Urinary bladder (tissue), 4 donors: ENCODE measurements at places on chromosomes 5 and 9. TPM values are rescaled to one million over a fixed set of nuclear protein-coding genes. Genes with fewer than 3 reads are reported as not detected.

DNA sequence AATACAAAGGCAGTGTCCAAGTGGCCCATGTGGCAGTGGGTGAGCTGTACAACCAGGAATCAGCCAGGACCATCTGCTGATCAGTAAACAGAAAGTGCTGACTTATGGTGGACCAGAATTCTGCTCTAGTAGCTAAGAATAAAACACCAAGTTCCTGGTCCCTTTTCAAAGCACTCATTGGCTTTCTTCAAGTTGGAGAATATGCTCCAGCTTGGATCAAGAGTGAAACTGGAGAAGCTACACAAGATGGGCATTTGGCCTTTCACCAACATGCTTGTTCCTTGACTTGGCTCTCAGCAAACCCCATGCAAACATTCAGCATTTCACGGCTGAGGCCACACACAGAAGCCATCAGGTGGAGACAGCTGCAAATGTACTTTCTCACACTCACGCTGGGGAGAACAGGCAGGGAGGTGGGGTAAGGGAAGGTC lies 32.1 kb downstream of the MARCHF3 start:
- no peak for DNase-seq

SLCO6A1 gene
- total RNA-seq, result not detected

- no peak for DNase-seq
Measured at GRCh38 chr9:124684169-124684568, 86.9 kb downstream of the NR6A1 start.

SPINK4 gene
- not detected for total RNA-seq
